Activated CD4-positive, alpha-beta T cell treated with anti-CD3 and anti-CD28 coated beads, Interleukin-2, Interleukin-4, amounts not matched to agents 100 ng/mL and 50 ng/mL, durations not matched to agents 16 hours and 8 hours (primary cell): ENCODE measurements at places on chromosomes 2 and 18.

DNA sequence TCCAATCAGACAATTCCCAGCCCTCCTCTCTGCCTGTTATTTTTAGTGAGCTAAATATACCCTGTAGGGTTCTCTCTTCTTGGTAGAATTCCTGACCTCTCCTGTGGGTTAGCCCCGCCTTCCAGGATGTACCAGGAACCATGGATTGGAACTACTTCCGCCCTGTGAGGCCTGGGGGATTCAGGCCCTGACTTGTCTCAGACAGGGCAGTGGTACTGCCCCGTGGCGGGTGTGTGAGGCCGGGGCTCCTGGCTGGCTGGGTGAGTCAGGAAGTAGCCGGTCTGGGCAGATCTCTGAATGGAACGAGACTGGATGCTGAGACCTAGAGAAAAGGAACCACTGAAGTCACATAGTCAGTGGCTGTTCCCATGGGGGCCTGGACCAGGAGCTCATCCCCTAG is 50.5 kb downstream of the DYSF start:
- no peak for DNase-seq

DNA sequence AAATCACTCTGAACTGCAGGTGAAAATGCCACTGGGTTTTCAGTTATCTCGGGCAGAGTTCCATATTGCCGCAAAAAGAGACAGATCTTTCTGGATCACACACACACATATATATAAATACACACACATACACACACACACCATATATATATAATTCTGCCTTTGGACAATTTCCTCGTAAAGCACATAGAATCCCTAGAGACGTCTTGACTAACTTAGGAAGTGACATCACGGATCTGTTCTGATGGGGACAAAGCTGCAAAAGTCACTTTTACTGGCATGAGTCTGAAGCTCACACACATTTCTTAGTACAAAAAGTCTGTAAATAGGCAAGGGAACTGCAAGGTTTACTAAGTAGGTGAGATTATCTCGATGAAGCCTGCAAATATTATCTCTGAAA is 28.6 kb upstream of the MBOAT2 start:
- DNase-seq = no peak

GRCh38 chr2:12071318-12071717 is 324.9 kb downstream of the LPIN1 start:
- no peak for DNase-seq

DNA sequence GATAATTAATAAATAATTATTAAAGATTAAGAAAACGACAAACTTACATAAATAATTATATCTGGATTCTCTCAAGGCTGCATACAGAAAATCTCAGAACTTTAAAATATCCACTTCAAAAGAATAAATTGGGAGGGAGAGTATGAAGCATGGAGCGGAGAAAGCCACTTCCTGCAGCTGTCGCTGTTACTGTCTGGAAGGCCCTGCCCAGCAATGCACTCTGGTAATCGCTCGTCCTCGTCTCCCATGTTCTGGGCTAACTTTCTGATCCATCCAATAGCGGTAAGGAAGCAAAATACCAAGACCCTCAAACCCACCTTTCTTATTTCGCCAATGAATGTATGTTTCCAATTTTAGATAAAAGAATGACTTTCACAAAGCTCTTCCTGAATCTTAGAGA is 26.7 kb downstream of the CYRIA start:
- no peak for DNase-seq

GRCh38 chr2:29114586-29114945 is 649 bp upstream of the CLIP4 start:
- no peak for DNase-seq

GRCh38 chr18:70414315-70414900 is 125.6 kb downstream of the SOCS6 start:
- no peak for DNase-seq

- no peak for DNase-seq
Measured at GRCh38 chr2:162490761-162491470, 147.0 kb downstream of the GCA start.

DNA sequence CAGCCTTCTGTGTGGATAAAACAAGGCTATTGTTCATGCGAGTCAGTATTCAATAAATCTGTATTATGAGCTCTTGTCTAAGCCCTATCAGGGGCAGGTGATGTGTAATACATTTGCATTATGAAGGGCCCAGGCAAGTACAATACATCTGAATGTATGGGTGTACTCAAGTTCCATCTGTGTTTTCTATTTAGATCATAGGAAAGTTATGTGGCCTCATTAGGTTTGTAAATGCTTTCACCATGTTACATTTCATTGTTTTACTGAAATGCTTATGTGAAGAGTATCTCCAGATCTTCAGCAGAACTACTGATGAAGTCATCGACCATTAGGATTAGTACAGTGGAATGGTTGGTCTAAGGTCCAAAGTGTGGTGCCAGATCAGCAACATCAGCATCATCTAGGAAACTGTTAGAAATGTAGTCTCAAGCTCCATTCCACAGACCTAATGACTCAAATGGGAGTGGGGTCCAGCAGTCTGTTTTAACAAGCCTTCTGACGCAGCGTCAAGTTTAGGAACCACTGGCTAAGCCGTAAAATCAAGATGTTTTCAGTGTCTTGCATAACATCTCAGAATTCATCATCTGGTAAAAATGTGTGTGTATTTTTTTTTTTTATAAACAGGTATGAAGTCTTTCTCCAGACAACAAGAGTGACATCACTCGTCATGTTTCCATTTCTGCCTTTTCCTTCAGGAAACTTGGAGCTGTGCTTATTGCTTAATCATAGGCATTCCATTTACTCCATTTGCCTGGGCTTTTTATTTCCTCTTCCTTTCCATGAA is 80.5 kb downstream of the LYPD6 start:
- DNase-seq = no peak

- no peak for DNase-seq
Measured at GRCh38 chr2:154978244-154978643, 279.7 kb downstream of the KCNJ3 start.

- no peak for DNase-seq
Measured at GRCh38 chr2:56167616-56168562, 15.9 kb upstream of the CCDC85A start.

DNA sequence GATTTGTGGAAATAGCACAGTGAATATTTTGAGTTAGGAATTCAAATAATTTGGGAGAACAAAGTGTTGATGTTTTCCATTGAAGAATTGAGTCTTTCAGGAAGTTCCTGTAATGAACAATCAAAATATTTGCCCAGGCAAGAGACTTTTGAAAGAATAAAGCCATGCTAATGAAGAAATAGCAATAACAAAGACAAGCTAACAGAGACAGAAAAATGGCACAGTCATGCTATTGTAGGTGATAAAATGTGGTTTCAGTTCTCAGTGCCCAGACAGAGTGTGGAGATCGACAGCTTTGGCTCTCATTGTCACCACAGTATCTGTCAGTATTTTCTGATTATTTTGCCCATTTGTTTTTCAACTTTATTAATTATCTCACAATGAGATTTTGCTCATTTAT is 490.8 kb upstream of the PIK3C3 start:
- no peak for DNase-seq

- DNase-seq = no peak
Measured at GRCh38 chr2:118222672-118223421, 134.6 kb downstream of the INSIG2 start.

DNA sequence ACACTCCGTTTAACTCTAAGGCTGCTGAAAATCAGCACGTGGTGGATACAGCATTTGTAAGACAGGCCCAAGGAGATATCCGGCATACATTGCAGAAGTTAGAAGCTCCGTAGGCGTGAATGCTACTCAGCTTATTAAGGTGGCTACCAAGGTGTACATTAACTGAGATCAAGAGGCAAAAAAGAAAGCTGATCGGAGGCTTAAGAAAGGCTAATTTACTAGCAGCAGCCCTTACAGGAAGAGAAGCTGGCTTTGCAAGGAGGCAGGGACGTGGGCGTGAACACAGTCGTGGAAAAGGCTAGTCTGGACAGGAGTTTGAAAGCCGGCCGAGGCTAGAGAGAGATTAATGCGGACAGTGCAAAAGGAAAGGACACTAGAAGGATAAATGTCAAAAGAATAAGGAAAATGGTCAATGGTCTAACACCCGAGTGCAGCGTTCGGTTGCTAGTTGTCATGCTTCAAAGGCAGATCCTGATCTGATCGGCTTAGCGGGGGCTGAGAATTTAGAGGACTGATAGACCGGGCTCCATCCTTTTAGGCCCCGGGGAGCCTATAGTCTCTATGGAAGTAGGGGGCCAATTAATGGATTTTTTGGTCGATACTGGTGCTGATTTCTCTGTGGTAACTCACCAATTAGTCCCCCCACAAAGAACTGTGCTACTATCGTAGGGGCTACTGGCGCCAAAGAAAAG is 45.6 kb upstream of the SELENOI start:
- DNase-seq = no peak

GRCh38 chr2:232545511-232546375 is 4.6 kb downstream of the TIGD1 start:
- no peak for DNase-seq

DNA sequence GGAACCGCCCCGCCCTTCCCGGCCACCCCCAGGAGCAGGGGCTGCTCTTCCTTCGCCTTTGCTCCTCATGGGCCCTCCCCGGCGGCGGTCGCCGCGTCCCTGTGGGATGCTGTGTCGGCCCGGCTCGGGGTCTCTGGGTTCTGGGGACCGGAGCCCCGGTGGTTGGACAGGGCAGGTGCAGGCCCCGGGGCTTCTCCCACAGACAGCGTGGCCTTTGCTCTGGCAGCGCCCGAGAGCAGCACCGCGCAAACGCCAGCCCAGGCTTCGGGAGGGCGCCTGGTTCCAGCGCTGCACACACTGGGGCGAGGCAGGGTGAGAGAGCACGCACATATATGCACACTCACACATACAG is 9.0 kb upstream of the KCNG2 start:
- no peak for DNase-seq
